ENCODE measurements at places on chromosomes 5 and 9.

DNA sequence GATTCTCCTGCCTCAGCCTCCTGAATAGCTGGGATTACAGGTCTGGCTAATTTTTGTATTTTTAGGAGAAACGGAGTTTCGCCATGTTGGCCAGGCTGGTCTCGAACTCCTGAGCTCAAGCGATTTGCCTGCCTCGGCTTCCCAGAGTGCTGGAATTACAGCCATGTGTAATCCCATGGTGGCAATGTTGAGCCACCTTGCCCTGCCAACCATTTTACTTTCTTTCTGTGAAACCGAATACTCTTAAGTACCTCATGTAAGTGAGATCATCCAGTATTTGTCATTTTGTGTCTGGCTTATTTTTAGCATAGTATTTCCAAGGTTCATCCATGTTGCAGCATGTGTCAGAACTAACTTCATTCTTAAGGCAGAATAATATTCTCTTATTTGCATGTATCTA, 8.2 kb downstream of the PRRC2B start:
- DNase-seq = no peak

DNA sequence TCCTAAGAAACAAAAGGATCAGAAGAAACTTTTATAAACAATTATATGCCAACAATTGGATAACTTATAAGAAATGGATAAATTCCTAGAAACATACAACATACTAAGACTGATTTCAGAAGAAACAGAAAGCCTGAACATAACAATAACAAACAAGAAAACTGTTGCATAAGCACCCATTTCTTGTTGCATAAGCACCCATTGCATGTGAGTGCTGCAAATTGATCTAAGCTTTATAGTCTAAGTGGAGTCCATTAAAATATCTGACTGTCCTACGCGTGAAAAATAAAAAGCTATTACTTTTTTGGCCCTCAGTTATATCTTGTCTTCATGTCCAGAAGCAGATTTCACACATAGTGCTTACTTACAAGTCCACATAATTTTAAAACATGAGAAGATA, 19.3 kb downstream of the TYRP1 start:
- DNase-seq = no peak

DNA sequence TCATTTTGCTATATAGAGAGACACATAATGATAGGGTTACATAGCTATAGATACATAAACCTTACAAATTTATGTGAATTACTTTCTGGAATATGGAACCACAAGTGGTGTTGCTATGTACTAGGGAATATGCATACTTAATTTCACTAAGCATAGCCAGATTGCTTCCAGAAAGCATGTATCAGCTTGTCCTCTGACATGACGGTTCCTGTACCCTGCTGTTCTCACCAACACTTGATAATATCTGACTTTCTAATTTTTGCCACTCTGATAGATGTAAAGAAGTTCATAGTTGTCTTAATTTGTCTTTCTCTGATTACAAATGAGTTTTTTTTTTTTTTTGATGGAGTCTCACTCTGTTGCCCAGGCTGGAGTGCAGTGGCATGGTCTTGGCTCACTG, 18.0 kb upstream of the CKS2 start:
- DNase-seq = no peak

GRCh38 chr5:95087816-95088317, 197.0 kb downstream of the MCTP1 start:
- DNase-seq = no peak

DNA sequence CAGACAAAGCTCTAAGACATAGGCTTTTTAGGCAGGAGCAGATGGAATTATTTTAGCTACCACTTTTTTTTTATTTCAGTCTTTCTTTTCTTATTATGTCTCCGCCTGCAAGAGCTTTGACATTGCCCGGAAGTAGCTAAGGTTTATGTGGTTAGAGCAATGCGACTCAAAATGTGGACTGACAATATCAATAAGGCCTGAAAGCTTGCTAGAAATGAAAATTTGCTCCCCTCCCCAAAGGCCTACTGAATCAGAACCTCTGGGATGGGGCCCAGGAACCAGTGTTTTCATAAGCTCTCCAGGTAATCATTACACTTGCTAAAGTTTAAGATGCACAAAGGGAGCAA, 81.3 kb downstream of the SUSD1 start:
- no peak for DNase-seq

GRCh38 chr5:175479125-175479881, 943 bp downstream of the SFXN1 start:
- DNase-seq = no peak

- DNase-seq = no peak
These were observed 206.1 kb downstream of the TUSC1 start for GRCh38 chr9:25472085-25472607.

DNA sequence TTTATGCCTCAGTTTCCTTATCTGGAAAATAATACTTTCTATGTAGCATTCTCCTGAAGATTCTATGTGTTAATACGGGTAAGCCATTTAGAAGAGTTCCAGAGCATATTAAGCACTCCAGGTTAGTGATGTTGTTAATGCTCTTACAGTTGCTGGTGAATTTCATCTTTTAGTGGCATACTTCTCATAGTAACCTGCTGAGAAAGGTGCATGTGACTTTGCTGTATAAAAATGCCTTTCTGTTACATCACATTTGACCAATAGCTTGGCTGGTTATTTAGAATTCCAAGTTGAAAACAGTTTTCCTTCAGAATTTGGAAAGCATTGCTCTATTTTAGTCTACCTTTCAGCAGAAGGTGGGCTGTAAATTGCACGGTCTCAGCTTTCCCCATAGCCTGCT, 27.2 kb downstream of the GCNT1 start:
- no peak for DNase-seq

- no peak for DNase-seq
These were observed 73.4 kb upstream of the ATG10 start for GRCh38 chr5:81898403-81898802.

DNA sequence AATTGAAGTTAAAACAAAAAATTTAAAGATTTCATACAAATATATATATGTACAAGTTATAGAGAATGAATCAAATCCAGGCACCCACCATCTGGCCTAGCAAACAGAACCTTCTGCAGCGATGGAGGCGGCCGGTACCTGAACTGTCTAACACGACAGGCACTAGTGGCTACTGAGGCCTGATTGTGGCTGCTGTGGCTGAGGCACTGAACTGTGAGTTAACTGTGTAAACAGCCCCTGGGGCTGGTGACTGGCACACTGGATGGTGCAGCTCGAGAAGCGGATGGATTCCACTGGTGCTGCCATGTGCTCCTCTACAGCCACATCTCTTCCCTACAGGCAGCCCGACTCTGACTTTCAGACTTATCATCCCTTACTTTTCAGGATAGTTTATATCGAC, 82.4 kb downstream of the RAPGEF1 start:
- DNase-seq = no peak

- DNase-seq = no peak
These were observed 306.2 kb upstream of the NREP start for GRCh38 chr5:112063191-112063590.

DNA sequence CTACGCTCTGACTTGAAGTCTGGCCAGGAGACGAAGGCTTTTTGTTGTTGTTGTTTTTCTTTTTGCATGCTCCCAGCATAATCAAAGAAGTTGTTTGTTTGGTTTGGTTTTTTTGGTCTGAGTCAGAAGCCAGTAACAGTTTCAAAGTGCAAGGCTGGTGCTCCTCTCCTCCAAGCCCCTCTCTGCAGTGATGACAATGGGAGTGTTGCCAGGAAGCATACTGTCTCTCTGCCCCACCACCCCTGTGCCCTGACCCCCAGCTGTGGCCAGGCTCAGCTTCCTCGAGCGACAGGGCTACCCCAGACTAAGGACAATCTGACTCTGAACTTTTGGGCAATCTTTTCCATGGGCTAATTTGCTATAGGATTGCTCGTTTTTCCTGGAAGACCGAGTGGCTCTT, 173.8 kb upstream of the PITX1 start:
- DNase-seq = no peak
